Hindlimb muscle (tissue), 1 donor: ENCODE measurements at places on chromosomes 4 and X. TPM values are rescaled to one million over a fixed set of nuclear protein-coding genes. Genes with fewer than 3 reads are reported as not detected.
A peak's percentile ranks its signal among the peaks of the same experiment; 100 is the strongest.

GRCh38 chr4:121096629-121097028 lies 24.3 kb upstream of the NDNF start:
- DNase-seq: peak; percentile 19

- peak; percentile 36 for DNase-seq
Observed at GRCh38 chr4:74793757-74794381, 454 bp downstream of the BTC start.

DNA sequence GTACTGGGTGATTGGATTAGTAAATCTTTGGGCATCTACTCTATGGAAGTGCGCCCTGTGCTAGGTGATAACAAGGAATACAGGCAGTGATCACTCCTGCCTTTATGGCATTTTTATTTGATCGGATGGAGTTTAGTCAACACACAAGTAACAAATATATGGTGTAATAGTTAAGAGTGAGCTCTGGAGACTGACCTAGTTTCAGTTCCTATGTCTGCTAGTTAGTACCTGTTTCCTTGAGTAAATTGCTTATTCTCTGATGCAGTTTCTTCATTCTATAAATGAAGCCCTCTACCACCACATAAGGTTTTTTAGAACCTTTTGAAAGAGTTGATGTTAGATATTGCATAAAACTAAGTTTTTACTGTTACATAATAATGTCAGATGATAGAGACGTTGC lies 134.6 kb downstream of the KDM6A start:
- no peak for DNase-seq

- peak; percentile 64 for DNase-seq
Observed at GRCh38 chrX:102652031-102652688, 877 bp downstream of the GPRASP1 start.

- DNase-seq: no peak
Observed at GRCh38 chr4:53830511-53830910, 233.9 kb downstream of the CHIC2 start.

- no peak for DNase-seq
Observed at GRCh38 chr4:27272217-27272616, 411.6 kb downstream of the STIM2 start.

- no peak for DNase-seq
Observed at GRCh38 chr4:52423967-52424366, 235.1 kb downstream of the USP46 start.

- DNase-seq: no peak
Observed at GRCh38 chr4:172683021-172683420, 485.6 kb upstream of the GALNT7 start.

GRCh38 chrX:67692246-67692645 lies 148.4 kb downstream of the AR start:
- DNase-seq: no peak

MAGEB17 gene
- polyA plus RNA-seq: 0.13 TPM
